Glomerular endothelial cell (primary cell): ENCODE measurements at places on chromosomes 5 and 9.

DNA sequence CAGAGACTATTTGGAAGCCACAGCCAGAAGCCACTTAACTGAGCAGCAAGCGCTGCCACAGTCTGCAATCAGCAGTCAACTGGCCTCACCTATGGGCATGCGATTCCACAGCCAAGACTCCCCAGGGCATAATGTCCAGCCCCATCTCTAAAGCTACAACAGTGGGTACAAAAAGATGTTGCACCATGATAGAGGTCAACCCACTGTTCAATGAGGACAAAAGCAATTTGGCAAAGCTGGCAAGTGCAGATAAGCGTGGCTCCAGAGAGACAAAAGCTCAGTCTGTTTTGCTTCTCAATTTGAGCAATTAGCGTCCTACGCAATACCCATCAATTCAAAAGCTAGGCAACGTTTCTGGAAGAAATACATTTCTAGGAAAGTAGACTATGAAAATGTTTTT is 3.2 kb downstream of the TAS2R1 start:
- DNase-seq = no peak

- DNase-seq = no peak
These were observed 18.3 kb downstream of the RFX3 start for GRCh38 chr9:3507395-3508077.

DNA sequence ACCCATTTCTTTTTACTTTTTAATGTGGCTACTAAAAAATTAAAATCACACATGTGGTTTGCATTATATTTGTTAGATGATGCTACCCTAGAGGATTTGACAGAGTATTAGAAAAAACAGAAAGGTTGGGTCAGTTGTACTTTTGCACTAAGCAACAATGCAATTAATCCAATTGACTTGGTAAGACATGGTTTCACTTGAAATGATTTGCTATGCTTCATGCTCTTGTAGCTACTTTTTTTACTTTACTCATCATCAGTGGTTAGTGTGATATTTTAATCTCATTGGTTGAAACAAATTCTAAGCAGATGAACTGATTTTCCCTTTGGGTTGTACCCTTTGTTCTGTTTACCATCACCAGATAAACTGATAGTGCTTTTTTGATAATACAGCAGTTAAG is 39.4 kb downstream of the HMHB1 start:
- no peak for DNase-seq

GRCh38 chr9:15485836-15486666 is 24.7 kb downstream of the PSIP1 start:
- DNase-seq = no peak

DNA sequence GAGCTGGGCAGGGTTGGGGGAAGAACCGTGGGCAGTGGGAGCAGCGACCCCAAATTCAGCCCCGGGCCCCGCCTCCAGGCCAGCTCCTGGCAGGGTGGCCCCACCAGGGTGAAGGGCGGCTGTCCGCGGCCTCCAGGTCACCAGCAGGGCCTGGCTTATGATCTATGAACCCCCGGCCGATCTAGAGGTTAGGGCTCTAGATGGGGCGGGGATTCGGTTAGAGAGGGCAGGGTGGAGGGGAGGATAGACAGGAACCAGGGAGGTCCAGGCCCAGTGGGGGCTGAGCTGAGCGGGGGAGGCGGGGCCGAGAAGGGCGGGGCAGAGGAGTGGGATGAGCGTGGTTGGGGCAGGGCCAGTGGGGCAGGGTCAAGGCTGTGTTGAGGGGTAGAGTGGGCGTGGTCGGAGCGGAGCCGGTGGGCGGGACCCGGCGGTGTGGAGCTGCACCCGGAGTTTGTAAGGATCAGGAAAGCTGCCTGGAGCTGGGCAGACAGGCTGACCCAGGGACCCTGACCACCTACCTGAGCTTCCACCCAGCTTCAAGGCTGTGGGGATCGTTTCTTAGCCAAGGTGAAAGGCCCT is 29.3 kb upstream of the OBP2B start:
- DNase-seq = peak; percentile 10

DNA sequence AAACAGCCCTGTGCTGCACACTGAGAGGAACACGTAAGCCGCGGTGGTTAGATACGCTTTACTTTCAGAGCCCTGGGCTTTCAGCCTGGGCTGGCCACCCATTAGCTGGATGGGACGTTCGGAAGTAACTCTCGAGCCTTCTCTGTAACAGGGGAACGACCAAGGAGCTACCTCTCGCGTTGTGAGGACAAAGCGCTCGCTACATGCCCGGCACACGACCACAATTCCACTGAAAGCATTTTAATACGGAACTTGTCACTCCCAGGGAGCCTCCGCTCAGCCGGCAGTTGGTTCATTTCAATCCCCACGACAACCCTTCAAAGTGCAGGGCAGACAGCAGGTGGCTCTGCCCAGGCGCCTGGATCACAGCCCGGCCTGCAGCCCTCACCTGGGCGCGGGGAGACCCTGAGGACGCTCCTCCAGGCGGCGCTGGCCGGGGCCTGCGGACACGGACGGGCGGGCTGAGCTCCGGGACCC is 368 bp downstream of the SURF1 start:
- DNase-seq = no peak

- no peak for DNase-seq
These were observed 56.8 kb upstream of the XPA start for GRCh38 chr9:97753975-97754374.

GRCh38 chr5:118891252-118891651 is 97.1 kb downstream of the DTWD2 start:
- DNase-seq = no peak

DNA sequence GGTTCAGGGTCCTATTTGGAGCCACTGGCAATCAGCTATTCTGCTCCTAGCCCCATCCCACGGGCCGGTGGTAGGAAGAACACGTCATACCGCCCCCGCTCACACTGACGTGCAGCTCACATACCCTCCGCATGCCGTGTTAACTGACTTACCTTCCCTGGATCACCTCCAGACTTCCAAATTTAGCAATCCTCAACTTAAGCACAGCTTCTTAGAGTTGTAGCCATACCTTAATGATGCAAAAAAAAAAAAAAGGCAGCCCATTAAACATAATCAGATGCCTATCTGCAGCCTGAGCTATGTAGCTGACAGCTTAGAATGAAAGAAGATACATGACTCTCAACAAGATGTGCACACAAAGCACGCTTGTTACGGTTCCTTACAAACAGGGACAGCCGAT is 93.0 kb downstream of the IRX2 start:
- DNase-seq = no peak

DNA sequence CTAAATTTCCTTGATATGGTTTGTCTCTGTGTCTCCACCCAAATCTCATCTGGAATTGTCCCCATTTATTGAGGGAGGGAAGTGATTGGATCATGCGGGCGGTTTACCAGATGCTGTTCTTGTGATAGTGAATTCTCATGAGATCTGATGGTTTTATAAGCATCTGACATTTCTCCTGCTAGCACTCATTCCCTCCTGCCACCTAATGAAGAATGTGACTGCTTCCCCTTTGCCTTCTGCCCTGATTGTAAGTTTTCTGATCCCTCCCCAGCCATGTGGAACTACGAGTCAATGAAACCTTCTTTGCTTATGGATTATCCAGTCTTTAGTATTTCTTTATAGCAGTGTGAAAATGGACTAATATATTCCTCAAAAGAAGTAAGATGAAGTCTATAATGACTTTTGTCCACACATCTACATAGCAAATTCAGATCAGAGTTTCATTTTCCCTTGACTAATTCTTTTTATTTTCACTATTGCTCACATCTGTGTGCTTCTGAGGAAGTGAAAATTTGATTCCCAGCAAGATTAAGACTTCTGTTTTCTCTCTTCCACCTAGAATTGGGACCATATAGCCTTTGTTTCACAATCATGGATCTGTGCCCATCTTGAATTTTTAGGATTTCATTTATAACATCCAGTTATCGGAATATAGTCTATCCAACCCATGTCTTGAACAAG is 393.5 kb downstream of the DMAC1 start:
- DNase-seq = no peak

GRCh38 chr5:178546675-178547033 is 43.5 kb downstream of the COL23A1 start:
- DNase-seq = no peak

DNA sequence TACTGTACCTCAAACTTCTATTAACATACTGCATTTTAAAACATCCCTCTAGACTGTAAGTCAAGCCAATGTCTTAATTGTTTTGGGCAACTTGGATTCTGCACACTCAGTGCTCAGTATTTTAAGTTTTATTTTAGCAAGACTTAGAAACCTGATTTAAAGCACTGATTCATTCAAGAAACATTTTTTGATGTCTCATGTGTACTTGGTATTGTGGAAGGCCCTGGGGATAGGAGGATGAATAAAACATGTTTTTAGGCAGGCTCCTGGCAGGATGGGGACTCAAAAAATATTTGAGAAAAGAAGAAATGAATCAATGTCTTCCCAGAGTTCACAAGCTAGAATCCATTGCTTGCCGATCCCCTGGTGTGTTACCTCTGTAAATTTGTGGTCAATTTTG is 334.0 kb upstream of the PUM3 start:
- DNase-seq = no peak

- no peak for DNase-seq
These were observed 18.4 kb upstream of the TRAF1 start for GRCh38 chr9:120944948-120945347.

GRCh38 chr9:98607787-98608186 is 100.9 kb downstream of the GABBR2 start:
- peak; percentile 81 for DNase-seq

GRCh38 chr9:32360983-32361673 is 23.3 kb upstream of the ACO1 start:
- DNase-seq = no peak

- DNase-seq = no peak
These were observed 68.5 kb upstream of the MELK start for GRCh38 chr9:36504156-36504555.
